Body of pancreas (tissue), 4 donors: ENCODE measurements at places on chromosomes 3 and 15.

GRCh38 chr3:127588806-127589577 lies 1.5 kb downstream of the TPRA1 start:
- DNase-seq, result no peak

DNA sequence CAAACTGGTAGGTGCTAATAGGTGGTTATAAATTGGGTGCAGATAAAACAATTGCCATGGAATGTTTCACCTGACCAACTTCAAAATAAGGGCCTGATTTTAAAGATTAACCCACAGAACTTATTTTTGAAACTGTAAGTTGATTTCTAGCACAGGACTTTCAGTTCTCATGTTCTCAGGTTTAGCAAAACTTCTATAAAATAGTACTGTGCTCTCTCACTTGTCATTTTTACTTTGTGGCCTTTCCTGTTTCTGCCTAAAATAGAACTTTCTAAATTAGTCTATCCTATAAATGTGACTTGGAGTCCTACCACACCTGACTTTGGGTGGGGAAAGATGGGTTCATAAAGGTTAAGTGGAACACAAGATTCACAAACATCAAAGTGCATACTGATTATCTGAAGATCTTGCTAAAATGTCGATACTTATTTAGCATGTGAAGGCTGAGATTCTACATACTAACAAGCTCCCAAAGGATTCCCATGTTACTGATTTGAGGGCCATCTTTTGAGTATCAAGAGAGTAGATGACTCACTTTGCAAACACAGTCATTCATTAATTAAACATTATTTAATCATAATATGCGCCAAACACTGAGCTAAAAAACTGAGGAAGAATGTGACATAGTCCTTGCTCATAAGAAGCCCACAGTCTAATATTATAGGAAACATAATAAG lies 38.6 kb downstream of the BTLA start:
- DNase-seq, result no peak

GRCh38 chr15:90592131-90592881 lies 62.6 kb downstream of the CRTC3 start:
- DNase-seq, result no peak

- DNase-seq, result no peak
These were observed 347.1 kb upstream of the NR2E3 start for GRCh38 chr15:71463156-71463665.

GRCh38 chr3:126872701-126873342 lies 110.1 kb upstream of the PLXNA1 start:
- no peak for DNase-seq

DNA sequence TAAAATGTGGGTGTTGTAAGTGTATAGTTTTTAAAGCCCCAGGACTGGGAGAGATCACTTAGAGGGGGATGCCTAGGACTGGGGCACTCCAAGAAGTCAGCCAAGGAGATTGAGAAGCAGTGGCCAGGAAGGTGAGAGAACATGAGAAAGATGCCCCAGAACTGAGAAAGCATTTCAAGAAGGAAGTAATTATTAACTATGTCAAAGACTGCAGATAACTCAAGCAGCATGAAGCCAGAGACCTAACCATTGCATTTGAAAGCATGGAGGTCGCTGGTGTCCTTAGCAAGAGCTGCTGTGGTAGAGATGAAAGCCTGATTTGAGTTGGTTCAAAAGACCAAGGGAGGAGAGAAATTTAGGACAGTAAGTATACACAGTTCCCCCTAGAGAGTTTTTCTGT lies 30.6 kb upstream of the SLC2A2 start:
- DNase-seq, result no peak

DNA sequence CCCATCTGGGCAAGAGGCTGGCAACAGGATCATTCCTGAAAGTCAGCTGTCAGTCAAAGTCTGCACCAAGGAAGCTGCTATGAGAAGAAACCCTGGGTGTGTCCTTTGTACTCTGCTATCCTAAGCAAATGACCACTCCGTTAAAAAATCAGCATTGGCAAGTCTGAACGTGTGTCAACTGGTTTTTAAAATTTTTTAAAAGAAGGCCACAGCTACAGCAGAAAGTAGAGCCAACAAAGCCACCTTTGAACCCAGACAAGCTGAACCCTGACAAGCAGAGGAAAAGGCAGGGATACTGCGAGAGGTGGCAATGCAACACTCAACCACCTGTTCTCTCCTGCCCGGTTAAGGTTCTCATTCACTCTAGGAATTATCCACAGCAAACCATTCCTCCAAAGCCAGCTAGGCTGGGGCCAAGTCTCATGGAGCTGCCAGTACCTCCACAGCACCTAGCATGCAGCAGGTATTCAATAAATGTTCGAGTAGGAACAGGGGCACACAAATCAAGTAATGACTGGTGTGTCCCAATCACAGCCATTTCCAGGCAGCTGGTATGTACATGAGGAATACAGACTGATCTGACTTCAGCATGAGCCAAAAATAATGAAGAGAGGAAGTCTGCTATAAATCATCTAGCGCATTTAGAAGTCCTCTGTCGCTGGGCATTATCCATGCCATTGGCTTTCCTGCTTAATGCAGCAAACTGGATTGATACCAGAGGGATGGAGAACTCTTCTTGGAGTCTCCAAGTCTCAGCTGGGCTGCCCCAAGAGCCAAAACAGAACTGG lies 76.0 kb downstream of the ADCY5 start:
- no peak for DNase-seq

DNA sequence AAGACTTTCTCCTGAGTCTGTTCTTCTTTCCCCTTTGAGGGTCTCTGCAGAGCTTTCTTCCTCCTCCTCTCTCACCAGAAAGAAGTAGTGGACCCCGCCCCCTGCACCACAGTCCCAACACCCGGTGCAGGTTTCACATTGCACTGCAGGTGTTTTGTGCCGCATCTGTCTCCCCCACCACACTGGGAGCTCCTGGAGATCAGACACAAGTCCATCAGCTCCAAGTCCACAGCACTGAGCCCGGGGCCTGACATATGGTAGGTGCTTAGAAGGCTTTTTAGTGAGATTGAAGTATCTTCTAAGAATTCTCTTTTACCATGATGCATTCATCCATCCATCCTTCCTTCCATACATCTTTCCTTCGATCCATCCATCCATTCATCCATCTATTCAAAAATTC lies 9.8 kb downstream of the STRA6 start:
- no peak for DNase-seq

DNA sequence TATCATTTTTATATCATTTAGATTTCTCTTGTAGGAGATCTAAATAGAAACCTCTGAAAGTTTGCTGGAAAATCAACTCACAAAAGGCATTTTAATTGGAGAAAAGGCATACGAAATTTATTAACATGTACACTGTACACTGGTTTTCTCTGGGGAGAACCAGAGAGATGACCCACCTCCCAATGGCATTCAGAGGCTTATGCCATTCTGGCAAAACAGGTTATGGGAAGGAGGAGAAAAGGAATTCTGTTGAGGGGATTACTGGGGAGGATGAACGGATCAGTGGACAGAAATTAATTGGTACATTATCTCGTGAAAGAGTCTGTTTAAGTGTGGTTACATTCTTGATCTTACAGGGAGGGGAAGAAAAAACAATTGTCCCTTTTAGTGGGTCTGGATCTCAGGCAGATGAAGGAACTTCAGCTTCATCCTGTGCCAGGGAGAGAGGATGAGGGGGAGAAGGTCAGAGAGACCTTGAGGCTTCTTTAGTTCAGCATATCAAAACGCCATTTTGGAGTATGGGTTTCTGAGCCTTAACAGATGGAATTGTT lies 16.5 kb downstream of the RAB11A start:
- no peak for DNase-seq

GRCh38 chr3:5889374-5889773 lies 701.9 kb downstream of the EDEM1 start:
- no peak for DNase-seq

- DNase-seq, result no peak
These were observed 2.4 kb upstream of the RASSF1 start for GRCh38 chr3:50342813-50343633.

DNA sequence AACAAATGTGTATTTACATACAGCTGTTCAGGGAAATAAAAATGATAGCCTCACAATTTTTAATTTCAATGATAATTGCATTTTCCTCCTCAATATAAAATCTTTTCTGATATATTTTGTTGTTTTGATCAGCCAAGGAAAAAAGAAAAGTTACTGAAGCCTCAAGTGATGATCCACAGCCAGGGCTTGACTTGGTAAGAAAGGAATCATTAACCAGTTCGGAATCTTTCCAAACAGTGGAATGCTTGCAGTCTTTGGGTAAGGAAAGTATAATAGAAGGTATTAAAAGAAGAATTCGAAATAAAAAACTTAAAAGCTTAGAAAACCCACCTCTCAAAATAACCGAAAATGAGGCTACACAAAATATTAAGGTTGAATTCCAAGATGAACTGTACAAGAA lies 1.0 kb downstream of the TOPAZ1 start:
- DNase-seq, result no peak
